ENCODE measurements at places on chromosomes 11 and 22.

GRCh38 chr11:72591785-72592502, 82.3 kb downstream of the PDE2A start:
- DNase-seq: no peak

- no peak for DNase-seq
These were observed 67.2 kb upstream of the OLFML1 start for GRCh38 chr11:7418061-7418460.

GRCh38 chr22:33028234-33028633, 29.9 kb downstream of the SYN3 start:
- DNase-seq: no peak

DNA sequence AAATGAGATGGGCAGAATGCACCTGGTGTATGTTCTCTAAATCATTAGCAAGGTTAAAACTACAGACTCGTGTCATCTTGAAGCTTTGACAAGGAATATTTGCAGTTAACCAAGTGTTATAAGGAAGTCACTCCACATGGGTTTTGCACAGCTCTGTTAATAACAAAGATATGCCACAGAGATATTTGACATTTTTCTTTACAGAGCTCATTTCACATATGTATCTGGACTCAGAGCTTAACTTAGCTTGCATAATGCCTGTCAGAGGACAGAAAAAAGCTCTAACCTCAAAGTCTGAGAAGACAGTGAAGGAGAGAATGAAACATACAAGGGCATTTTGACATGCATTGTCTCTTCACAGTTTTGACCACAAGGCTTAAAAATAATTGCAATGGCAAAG, 105.5 kb downstream of the C11orf87 start:
- no peak for DNase-seq

Data from esophagus squamous epithelium (tissue), 5 donors.